Left renal cortex interstitium (tissue), 4 donors: ENCODE measurements at places on chromosomes 13 and 19.

DNA sequence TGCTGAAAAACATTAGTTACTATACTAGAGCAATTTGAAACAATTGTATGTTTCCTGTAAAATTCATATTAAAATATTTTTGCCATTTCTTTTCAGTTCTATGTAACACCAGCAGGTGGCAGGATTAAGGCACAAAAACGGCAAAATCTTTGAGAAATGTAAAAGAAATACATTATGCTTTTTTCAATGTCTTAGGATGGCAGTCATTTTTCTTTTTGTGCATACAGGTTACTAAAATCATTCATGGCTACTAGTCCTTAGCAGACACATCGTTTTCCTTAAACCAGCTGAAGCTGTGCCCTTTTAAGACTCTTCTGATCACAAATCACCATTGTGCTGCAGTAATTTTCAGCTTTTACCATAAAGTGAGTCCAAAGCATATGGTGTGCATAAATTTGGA lies 800.7 kb upstream of the SLITRK5 start:
- DNase-seq, result no peak

DNA sequence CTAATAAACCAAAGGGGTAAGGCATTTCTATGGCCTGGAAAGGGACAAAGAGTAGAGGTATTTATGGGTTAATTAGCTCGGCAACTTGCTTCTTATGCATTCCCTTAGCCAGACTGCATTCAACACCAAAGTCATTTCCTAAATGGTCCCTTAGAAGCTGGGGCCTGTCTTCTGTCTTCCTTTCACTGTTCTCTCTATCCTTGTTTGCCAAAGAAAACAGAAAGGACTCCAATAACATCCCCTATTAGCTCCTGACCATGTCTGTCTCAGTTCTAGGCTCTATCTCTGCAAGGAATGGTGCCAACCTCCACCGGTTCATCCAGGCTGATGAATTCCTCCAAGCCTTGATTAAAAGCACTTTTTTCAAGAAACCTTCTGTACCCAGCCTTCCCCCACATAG lies 123.5 kb downstream of the KCTD12 start:
- DNase-seq, result no peak

- no peak for DNase-seq
Measured at GRCh38 chr19:11322269-11323024, 17.0 kb downstream of the RAB3D start.

GRCh38 chr13:73240193-73240592 lies 181.4 kb downstream of the KLF5 start:
- no peak for DNase-seq

- no peak for DNase-seq
Measured at GRCh38 chr13:103066781-103067345, 646 bp upstream of the SLC10A2 start.

DNA sequence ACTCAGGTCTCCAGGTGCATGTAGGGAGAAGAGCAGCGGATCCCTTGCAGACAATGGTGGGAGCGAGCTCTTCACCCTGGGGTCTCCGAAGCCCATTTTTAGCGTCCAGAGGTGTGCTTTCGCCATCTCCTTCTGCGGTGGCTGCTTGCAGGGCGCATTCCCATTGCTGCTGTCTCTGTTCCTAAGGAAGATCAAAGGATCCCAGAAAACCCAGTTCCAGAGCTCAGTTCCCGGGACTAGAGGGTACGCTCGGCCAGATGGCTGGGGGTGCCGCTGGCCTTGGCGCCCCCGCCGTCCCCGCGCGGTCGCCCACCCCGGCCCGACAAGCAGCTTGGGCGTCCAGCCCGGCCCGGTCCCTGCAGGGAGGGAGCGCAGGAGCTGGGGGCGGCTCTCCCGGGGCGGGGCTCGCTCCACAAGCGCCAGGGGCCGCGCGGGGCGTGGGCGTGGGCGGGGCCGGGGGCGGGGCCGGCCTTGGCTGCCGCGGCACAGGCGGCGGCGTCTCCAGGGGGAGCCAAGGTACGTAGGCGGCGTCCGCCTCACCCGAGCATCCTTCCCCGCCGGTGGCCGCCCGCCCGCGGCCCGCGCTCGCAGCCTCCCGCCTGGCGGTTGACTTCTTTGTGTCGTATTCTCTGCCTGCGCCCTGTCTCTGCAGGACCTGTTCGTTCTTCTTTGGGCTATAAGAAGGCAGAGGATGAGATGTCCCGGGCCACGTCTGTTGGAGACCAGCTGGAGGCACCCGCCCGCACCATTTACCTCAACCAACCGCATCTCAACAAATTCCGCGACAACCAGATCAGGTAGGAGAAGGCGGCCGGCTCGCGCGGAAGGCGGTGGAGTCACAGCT lies 96.8 kb downstream of the ATP8A2 start:
- no peak for DNase-seq

GRCh38 chr13:112434937-112435523 lies 58.9 kb downstream of the SPACA7 start:
- DNase-seq, result no peak

GRCh38 chr19:53824134-53824611 lies at the start of gene NLRP12:
NLRP12 (minus strand) TSS chr19:53824314; CDS start chr19:53824174, 140 bp downstream.
- no peak for DNase-seq

GRCh38 chr13:22874839-22875238 lies 305.9 kb upstream of the SGCG start:
- DNase-seq, result no peak

DNA sequence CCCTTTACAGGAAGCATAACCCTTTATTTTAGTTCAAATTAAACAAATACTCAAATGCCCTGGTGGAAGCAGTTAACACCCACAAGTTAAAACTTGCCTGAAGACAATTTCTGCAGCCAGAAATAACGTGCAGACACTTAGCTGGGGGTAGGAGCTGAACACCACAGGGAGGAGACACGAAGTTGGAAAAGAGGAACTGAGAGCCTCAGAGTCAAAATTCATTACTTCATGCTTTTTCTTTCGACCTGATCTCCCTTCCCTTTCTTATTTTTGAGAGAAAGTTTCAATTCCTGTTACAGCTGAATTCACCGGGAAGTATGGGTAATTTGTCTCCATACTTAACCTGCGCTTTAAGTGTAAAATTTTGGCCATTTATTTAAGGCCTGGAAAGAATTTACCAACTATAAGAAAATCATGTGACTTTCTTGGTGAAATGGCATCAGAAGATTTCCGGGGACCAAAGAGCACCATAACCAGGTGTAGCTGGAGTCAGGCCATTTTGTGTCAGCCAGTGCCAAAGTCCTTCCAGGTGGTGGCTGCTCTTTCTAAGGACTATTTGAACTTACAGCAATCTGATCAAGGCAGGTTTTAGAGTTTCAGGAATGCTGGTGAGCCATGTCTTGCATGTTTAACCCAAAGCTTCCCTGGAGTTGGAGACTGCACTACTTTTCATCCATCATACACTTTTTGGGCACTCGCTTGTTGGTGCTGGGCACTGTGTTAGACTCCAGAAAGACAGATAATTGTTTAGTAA lies 46.5 kb upstream of the RCBTB2 start:
- no peak for DNase-seq

DNA sequence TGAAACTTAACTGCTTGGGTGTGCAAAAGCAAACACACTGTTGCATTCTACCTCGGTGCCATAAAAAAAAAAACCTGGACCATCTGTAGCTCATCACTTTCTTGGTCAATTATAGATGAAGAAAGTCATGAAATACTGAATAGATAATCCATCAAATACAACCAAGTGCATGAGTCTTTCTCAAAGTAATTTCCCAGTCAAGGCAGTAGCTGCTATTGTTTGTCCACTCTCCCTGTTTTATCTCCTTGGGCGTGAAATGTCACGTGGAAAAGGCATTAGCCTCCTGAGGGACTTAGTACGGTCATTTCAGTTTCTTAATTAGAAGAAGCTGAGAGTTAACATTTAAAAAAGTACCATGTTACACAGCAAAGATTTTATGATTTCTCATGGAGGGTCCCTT lies 1697.9 kb downstream of the PCDH9 start:
- DNase-seq, result no peak

DNA sequence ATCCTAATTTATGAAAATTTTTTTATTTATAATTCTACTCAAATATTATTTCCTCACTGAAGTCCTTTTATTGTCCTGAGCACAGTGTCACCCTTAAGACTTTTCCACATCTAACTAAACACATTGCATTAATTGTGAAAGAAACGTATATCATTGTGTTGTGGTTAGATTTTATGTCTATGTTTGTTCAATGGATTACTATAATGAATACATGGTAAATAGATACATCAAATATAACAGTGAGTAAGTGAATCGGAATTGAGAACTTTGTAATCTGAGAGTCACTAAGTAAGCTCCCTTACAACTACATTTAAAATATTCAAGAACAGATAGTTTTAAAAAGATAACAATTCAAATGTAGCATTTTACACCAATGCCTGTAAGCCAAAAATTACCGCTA lies 417.6 kb upstream of the PCDH20 start:
- no peak for DNase-seq

- DNase-seq, result no peak
Measured at GRCh38 chr19:40225440-40226305, 816 bp downstream of the CCNP start.

- DNase-seq, result no peak
Measured at GRCh38 chr13:99908140-99908803, 63.3 kb downstream of the ZIC5 start.

GRCh38 chr13:33308863-33309262 lies 23.3 kb upstream of the STARD13 start:
- DNase-seq, result no peak

DNA sequence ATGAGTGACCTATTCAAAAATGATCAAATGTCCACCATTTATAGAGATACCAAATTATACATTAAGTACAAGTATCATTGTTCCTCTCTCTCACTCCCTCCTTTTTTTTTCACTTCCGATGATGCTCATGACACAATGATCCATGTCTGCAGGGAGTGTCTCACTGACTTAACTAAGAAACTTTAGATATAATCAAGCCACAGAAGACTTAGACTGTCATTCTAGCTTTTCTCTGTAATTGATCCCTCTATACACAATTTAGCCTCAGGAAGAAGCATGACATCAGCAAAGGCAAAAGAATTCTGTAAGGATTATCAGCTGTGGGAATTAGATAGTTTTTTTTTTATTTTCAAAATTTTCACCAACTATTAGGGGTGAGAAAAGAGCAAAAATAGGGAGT lies 734.9 kb upstream of the PCDH9 start:
- no peak for DNase-seq

- DNase-seq, result no peak
Measured at GRCh38 chr19:8423817-8424223, 10.7 kb downstream of the MARCHF2 start.

DNA sequence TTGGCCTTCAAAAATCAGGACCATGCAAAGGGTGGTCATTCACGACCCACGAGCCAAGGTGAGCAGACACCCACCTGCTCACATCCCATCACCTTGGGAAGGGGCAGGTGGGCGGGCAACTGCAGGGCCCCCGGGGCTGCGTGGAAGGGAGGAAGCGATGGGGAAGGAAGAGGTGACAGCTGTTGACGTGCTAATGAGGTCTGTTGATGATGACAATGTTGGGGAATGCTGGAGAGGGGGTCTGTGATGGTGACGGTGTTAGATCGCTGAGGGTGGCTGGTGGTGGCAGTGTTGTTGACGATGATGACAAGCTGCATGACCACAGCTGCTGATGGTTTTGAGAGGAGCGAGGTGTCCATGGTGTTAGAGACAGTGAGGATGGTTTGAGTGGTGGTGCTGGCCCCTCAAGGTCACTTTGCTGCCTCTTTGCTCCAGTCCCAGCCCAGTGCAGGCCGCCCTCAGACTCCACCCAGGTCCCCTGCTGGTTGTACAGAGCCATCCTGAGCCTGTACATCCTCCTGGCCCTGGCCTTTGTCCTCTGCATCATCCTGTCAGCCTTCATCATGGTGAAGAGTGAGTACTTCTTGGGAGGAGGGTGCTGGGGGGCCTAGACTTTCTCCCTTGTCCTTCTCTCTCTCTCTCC lies 900 bp downstream of the MCEMP1 start:
- DNase-seq, result no peak

- DNase-seq, result no peak
Measured at GRCh38 chr19:32222556-32222955, 122.9 kb upstream of the ZNF507 start.

DNA sequence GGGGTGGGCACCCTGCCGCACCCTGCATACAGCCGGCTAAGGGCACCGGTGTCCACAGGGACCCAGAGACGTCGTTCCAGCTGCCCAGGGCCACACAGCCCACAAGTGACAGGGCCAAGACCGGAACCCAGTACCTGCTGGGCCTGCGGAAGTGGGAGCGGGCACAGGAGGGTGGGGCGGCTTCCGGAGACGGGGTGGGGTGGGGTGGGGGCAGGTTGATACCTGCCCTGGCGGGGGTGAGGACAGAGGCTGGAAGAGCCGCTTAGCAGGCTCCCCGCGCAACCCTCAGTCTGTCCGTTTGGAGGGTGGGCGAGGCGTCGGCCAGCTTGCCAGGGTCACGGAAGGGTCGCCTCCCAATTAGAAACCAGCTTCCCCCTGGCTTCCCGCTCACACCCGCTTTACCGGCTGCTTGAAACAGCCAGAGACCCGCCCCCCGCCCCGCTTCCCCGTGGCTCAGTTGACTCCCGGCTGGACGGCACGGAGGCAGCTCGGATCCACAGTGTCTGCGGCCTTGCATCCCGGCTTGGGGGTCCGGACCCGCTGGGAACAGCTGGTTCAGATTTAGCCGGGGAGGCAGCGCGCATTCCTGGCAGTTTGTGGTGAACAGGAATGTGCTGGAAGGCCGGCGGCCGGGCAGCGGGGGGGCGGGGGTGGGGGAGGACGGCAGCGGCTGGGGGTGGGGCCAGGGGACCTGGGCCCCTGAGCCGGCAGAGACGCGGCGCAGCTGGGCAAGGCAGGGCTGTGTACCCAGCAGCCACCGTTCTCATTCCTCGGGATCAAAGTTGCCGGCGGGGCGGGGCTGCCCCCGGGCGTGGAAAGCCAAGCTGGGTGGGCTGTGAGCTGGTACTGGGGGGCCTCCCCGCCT lies 1.9 kb downstream of the CNN2 start:
- DNase-seq, result no peak

- no peak for DNase-seq
Measured at GRCh38 chr13:22162889-22163288, 492.0 kb downstream of the FGF9 start.

- DNase-seq, result no peak
Measured at GRCh38 chr19:35500611-35501010, 10.3 kb upstream of the KRTDAP start.

- DNase-seq, result no peak
Measured at GRCh38 chr13:100674572-100674871, at the start of gene TMTC4. TMTC4 (minus strand) TSS chr13:100674795; CDS start chr13:100670362, 4,433 bp downstream.

GRCh38 chr13:91572439-91572838 lies 174.0 kb downstream of the GPC5 start:
- DNase-seq, result no peak

DNA sequence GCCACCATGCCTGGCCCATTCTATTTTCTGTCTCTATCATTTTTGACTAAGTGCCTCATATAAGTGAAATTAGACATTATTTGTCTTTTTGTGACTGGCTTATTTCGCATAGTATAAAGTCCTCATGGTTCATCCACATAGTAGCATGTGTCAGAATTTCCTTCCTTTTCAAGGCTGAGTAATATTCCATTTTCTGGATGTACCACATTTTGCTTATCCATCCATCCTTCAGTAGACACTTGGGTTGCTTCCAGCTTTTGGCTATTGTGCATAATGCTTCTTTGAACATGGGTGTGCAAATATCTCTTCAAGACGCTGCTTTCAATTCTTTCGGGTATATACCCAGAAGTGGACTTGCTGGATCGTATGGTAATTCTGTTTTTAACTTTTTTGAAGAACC lies 51.5 kb upstream of the USE1 start:
- no peak for DNase-seq

GRCh38 chr19:17775991-17776803 lies 18.7 kb upstream of the B3GNT3 start:
- DNase-seq, result no peak
